ENCODE measurements at places on chromosomes 12 and 14. TPM values are rescaled to one million over a fixed set of nuclear protein-coding genes. Genes with fewer than 3 reads are reported as not detected.

CAPZA3 gene
- total RNA-seq: not detected

ITGA5 gene
- 154 TPM for total RNA-seq

MGAT2 gene
- 73.3 TPM for total RNA-seq

CIROP gene
- not detected for total RNA-seq

All from RPMI7951 (cell line).